Stimulated activated CD8-positive, alpha-beta memory T cell treated with anti-CD3 and anti-CD28 coated beads, Interleukin-2, amount 100 ng/mL, for 1 hour (primary cell): ENCODE measurements at places on chromosomes 7 and 10.

- DNase-seq, result no peak
These were observed 53.8 kb upstream of the FAM204A start for GRCh38 chr10:118395947-118396346.

DNA sequence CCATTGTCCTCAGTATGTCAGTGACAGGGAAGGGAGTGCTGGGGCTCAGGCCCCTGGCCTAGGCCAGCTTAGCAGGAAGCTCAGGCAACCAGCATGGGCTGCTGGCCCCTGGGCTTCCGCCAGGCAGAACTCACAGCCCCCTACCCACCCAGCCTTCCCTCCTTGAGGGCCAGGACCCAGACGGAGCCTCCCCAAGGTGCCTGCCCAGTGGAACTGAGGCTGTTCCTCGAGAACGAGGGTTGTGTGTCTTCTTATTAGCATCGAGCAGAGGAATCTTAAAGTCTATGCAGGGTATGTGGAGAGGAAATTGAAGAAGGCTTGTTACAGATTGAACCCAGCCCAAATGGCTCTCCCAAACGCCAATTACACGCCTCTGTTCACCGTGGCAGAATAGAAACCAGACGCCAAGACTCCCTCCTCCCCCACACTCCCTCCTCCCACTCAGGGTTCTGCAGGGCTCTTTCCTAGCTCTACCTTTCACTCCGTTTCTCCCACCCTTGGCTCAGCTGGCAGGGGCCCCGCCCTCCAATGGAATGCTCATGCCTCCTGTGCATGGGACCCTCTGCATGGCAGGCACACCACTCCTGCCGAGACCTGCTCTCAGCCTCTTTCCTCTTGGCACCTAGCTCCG, 134.4 kb downstream of the ZMIZ1 start:
- DNase-seq, result no peak

DNA sequence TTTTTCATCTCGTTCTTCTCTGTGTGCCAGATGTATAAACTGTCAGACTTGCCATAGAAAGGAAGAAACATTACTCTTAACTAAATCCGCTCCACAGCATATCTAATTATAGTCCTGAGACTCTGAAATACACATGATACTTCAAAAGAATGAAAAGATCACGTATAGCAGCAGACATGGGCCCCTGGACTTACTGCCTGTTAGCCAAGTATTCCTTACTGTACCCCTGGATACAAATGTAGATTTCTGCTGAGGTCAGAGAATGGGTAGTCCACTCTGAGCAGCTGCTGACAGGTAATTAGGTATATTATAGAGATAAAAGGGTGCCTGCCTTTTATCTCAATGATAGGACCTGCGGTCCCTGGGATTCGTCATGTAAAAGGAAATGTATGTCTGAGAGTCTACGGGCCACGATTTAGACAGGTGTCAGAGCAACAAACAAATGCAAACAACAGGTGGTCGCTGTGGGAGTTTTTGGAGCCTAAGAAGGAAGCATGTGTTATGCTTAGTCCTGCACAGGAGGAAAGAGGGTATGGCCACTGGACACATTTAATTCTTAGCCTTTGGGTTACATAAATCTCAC, 69.4 kb downstream of the VOPP1 start:
- no peak for DNase-seq

GRCh38 chr10:19302117-19302516, 253.5 kb downstream of the MALRD1 start:
- no peak for DNase-seq

DNA sequence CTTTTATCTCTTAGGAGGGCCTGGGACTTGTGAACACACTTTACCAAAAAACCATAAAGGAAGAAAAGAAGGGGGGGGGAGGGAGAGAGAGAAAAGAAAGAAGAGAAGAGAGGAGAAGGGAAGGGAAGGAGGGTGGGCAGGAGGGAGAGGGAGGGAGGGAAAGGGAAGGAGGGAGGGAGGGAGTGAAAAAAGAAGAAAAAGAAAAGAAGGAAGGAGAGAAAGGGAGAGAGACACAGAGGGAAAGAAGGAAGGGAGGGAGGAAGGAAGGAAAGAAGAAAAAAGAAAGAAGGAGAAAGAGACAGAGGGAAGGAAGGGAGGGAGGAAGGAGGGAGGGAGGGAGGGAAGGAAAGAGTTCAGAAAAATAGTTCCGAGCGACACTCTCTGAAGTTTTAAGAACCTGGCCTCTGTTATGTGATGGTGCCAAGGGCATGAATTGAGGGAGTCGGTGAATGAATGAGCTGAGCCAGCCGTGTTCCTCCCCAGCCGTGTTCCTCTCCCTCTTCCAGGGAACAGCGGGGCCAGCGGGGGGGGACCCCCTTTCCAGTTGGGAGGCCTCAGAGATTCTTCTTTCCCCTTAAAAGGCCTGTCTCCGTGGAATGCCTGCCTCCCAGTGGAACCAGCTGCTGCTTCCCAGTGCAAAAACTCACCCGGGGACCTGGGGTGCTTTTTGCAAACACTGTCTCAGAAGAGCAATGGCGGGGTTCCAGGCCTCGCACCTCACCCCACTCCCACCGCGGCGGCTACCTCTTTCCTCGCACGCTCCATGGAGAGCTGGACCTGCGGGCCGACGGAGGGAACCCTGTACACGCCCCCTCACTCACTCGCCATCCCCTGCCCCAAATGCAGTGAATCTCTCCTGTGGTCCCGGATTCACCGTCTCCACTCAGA, 84.1 kb downstream of the FOXL3 start:
- DNase-seq, result no peak

DNA sequence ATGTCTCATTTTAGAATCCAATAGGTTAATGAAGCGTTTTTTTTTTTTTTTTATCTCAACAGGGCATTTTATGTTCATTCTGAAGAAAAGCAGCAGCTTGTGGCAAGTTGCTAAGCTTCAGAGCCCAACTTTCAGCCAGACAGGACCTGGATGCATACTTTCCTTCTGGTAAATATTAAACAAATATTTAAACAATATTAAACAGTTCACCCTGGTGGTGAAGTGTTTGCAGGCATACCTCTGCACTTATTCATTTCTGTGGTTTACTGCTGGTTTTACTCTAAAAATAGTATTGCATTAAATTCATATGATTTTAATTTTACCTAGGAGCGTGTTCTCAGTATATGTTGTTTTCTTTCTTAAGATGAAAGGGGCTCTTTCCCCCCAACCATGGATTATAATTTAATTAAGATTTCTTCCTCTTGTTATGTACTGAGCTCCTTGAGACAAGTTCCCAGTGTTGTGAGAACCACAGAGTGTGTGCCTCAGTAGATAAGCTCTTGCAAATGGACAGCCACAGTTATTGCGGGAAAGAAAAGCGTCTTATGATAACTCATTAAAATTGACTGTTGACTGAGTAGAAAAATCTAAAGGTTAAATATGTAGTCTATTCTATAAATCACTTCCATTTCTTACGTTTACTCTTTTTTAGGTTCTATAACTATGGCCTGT, 155.8 kb downstream of the MALRD1 start:
- no peak for DNase-seq

DNA sequence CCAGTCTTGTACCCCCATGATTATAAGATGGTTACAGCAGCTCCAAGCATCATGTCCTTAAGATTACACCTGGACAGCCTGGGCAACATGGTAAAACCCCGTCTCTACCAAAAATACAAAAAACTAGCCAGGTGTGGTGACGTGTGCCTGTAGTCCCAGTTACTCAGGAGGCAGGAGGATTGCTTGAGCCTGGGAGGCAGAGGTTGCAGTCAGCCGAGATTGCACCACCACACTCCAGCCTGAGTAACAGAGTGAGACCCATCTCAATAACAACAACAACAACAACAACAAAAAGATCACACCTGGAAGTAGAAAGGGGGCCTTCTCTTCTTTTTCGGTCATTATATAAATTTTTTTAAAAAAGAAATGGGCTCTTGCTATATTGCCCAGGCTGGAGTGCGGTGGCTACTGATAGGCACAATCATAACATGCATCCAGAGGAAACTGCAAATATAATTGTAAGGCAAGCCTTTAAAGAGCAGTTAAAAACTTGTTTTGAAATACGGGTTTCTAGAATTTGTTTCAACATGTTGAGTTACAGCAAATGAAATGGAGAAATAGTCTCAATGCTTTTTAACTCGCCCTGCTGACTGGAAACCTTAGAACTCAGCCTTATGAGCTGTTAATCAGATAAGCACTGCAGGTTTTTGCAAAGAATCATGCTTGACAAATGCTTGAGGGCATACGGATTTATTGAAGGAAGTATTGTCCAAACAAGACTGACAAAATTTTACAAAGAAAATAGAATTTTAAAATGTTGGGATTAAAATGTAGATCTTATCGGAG, 4.7 kb upstream of the ENTPD7 start:
- no peak for DNase-seq

DNA sequence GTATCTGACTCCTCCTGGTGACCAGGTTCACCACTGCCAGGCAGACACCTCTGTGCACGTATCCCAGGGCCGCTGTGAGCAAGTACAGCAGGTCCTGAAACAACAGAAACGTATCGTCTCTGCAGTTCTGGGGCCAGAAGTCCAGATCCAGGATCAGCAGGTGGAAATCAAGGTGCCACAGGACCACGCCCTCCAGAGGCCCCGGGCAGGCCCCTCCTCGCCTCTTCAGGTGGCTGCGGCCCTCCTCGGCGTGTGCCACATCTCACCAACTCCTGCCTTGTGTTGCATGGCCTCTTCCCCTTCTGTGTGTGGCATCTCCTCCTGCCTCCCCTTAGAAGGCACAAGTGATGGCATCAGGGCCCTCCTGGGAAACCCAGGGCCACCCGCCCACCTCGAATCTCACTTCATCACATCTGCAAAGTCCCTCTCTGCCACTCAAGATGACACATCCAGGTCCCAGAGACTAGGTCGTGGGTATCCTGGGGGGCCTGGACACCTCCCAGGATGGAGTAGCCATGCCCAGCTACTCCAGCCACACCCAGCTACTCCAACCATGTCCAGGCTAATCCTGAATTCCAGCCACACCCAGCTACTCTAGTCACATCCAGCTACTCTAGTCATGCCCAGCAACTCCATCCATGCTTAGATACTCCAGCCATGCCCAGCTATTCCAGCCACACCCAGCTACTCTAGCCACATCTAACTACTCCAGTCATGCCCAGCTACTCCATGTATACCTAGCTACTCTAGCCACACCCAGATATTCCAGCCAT, 52.6 kb upstream of the DNAAF5 start:
- no peak for DNase-seq

DNA sequence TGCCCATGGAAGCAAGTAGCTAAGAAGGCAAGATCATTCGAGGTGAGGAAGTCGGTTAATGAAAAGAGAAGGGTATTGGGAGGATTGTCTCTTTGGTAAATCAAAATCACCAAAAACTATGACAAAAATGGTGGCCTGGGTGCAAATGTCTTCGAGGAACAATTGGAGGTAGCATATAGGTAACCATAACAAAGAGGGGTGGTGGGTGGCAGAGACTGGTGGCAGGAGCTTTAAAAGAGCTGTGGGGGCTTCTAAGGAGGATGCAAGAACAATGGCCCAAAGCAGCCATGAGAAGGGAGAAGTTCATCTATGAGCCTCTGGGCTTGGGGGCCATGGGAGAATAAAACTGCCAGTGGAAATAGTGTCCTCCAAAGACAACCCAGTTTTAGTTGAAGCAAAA, 172.2 kb upstream of the PDE1C start:
- DNase-seq, result no peak

- no peak for DNase-seq
These were observed 18.4 kb upstream of the SORCS3 start for GRCh38 chr10:104622598-104623209.

DNA sequence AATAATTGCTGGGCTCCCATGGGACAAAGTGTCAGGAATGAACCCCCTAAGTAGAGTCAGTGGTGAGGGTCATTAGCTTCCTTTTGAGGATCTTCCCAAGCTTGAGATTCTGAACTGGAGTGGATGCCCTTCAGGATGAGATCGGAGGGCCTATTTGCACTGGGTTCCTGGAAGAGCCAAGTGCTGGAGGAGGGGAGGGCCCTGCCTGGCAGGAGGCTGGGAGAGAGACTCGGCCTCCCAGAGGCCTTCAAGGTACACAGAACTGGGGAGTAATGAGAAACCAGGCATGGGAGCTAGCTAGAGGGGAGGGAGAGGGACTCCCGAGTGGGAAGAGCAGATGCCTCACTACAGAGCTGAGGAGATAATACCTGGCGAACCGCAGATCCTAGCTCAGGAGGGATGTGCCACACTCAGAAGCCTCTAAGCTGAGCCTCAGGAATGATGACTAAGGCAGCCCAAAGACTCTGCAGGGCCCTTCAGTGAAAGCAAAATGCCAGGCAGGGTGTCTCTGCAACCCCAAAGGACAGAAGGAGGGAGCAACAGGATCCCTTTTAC, 9.4 kb downstream of the PDAP1 start:
- DNase-seq, result no peak

DNA sequence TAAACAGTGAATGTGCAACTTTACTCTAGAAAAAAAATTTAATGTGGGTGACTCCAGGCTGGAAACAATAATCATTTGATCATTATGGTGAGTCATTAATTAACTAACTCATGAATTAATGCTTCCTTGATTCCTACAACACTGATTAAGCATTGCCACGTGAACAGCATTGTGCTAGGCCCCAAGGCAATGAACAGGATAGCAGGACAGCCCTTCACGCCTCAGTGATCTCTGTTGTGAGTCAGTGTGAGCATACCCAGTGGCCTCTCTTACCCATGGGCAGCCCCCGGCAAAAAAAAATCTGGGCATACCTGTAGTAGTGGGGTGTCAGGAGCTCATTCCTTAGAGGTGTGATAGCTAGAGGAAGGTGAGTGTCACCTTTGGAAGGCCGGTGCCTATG, 76.0 kb downstream of the DENND2A start:
- DNase-seq, result no peak

DNA sequence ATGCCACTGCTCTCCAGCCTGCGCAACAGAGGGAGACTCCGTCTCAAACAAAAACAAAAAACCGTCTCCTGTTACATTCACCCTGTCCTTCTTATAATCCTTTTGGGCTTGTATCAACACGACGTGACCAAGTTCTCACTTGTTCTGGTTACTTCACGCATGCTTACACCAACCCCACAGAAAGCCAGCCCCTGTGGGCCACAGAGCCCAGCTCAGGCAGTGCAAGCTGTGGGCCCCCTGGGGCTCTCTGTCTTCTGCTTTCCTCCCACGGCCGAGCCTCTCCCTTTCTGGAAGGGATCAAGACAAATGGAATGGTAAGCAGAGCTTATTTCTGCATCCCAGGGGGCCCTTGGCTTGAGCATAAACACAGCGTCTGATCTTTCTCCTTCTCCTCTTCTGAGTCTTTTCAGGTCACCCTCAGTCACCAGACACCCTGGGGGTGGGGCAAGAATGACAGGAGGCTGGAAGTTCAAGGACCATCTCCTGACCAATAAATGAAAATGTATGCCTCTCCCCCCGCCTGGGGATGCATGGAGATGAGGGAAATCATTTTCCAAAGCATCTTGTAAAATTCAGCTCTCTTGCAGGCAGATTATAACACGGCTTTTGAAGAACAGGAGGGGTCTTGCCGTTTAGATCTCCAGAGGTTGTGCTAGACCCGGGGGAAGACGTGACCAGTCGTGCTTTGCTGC, 19.0 kb upstream of the TRIM56 start:
- DNase-seq, result no peak

DNA sequence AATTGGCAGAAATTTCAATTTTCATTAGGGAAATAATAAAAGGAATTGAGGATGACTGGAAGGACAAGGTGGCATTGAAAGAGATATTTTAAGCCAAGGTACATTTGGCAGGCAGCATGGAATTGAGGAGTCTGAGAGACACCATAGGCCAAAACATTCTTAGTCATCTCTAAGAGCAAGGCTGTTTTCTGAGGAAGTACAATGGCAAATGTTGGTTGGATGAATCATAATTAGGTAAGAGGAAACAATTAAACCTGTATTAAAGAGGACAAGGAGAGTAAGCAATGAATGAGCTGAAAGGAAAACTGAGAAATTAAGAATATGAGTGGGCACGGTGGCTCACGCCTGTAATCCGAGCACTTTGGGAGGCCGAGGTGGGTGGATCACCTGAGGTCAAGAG, 86.3 kb downstream of the MRPL32 start:
- DNase-seq, result no peak
